ENCODE measurements at places on chromosomes 2 and 18. TPM values are rescaled to one million over a fixed set of nuclear protein-coding genes. Genes with fewer than 3 reads are reported as not detected.

The MYL12B gene
- total RNA-seq, result 132 TPM

The TRAPPC12 gene
- 35.1 TPM for total RNA-seq

DNA sequence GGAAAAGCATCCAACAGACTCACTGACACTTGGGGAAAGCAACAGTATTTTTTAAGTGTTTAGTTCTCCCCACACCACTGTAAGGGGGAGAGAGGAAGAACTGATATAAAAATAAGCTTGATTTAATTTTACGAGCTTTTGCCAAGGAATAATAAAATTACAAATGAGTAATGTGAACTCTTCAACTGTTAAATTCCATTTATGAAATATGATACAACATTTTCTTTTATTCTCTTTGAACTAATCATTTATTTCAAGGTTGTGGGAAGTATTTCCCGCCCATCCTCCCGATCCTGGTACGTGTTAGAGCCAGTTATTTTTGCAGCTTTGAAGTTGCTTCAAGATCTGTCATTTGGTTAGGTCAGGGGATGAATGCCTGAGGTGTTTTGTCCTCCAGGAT is 35.2 kb downstream of the WDPCP start:
- DNase-seq, result no peak

DNA sequence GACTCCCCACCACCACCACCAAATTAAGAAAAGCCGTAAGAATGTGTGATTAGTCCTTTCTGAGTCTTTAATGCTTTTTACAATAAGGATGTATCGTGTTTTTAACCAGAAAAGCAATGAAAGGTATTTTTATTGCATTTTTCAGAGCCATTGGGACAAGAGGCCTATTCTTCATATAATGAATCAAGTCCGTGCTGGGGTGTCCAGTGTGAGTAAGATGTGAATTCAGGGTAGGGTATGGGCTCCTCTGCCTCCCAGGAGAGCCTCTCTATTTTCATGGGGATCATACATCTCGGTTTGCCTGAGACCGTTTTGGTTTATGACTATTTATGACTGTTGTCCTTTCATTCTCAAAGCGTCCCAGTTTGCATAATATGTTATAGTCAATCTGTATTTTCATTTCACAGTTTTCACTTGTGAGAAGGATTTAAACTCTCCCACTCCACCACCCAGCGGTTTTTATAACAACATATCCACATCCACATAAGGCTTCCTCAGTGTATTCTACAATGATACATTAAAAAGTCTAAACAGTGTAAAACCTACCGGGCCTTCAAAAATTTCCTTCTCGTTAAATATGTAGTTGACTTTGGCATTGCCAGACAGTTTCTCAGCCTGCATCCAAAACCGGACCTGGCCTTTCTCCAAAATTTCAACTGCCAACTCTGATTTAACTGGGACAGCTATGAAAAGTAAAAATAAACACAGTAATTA is 80.8 kb upstream of the LPIN2 start:
- DNase-seq, result no peak

DNA sequence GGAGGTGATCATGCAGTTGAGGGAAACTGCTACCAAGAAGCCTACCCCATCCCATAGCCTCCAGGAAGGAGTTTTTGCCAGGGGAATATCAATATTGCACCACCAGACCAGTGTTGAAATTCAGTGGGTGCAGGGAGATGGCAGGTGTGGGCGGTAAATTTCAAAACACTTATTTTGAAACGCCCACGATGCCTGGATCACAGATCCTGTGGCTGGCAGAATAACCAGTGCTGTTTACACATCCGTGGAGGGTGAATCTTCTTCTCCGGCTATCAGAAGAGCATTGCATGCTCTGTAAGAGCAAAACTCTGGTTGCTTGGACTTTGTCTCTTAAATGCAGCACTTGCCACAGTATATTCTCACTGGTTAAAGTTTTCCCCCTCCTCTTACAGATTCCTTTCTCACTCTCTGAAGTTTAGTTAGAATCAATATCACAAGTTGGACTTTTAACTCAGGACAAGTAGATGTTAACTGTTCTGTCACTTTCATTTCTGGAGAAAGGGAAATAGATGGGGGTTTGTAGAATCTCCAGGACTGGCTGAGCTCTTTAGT is 70.5 kb upstream of the ZCCHC2 start:
- no peak for DNase-seq
